Suppressor macrophage treated with lipopolysaccharide for 4 hours (primary cell): ENCODE measurements at places on chromosomes 13 and 19.

DNA sequence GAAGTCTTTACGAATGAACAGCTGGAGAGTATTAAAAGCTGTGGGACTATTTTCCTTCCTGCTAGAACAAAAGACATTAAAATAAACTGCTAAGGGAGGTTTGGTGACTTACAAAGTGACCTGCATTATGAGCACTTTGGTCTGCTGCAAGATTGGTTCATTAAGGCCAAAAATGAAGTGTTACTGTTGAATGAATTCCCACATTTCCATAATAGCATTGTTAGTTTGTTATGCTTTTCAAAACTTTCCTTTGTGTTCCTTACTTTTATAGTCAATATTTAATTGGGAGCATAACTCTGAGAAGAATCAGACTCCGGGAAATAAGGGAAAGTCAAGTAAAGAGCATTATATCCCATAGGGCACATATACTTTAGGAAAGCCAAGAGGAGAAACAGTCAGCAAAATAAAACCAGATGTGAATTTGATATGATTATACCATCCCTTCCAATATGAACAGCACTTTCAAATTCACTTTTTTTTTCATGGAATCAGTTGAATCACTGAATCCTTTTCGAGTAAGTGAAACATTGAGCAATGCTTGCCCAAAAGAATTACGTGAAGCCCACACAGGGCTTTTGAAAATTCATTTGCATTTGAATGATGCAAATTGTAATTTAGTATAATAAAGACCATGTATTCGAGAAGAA, 112.6 kb downstream of the KCTD12 start:
- DNase-seq = no peak

DNA sequence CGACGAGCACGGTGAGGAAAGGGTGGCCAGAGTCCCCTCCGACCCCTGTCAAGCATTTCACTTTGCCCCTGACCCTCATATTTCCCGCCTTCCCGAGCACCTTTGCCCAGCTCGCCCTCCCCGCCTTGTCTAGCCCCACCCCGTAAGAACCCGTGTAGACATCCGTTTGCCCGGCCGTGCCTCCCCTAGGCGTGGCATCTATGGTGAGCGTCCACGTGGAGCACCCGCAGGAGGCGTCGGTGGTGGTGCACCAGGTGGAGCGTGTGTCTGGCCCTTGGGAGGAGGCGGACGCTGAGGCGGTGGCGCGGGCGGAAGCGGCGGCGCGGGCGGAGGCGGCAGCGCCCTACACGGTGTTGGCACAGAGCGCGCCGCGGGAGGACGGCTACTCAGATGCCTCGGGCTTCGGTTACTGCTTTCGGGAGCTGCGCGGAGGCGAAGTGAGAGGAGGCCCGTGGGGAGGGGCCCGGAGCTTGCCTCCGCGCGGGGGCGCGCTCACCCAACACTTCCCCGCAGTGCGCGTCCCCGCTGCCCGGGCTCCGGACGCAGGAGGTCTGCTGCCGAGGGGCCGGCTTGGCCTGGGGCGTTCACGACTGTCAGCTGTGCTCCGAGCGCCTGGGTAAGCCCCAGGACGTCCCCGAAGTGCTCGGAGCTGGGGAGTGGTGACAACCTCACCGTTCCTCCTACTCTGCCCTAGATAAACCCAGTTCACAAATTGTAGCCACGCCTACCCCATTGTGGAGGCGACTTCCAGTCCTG, 4.2 kb downstream of the LTBP4 start:
- peak; percentile 67 for DNase-seq

DNA sequence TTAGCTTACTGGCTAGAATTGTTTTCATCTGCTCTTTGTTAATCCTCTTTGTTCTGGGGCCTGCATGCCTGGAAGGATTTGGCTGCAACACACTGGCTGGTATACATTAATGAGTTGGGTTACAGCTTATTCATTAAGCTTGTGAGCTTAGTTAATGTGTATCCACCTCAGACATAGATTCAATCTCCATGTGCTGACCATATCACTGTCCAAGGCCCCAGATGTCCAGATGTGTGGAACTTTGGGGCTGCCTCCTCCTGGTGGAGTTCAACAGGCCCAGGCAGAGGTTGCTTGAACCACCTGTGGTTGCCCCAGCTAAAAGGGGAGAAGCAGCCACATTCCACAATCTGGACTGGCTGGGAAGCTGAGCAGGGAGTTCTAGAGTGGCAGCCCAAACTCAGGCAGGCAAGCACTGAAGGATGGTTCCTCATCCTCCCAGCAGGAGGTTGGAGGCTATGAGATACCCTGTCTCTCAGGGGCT, 5.4 kb downstream of the DIAPH3 start:
- DNase-seq = no peak

- DNase-seq = no peak
Measured at GRCh38 chr13:95098916-95099315, 202.3 kb downstream of the ABCC4 start.

- DNase-seq = no peak
Measured at GRCh38 chr13:97627566-97627965, 193.6 kb downstream of the RAP2A start.

DNA sequence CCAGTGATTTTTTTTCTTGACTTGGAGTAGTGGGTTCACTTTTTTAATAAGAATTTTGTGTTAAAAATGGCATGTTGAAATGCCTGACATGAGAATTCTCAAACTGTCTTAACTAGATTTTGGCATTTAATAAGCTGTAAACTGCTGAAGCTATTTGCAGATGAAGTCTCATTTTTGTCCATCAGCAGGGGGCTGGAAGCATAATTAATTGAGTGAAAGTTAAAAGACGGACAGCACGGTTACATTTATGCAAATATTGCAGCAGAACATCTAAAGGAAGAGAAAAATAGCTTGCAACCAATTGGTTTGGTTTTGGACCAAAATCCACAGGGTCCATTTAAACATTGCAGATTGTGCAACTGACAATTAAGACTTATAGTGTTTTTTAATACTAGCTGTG, 837.3 kb upstream of the KLHL1 start:
- no peak for DNase-seq

GRCh38 chr13:96100457-96101220, 10.7 kb downstream of the HS6ST3 start:
- DNase-seq = no peak

GRCh38 chr13:33235564-33235963, 50.0 kb downstream of the STARD13 start:
- no peak for DNase-seq

GRCh38 chr19:19567391-19567790, 29.3 kb downstream of the CILP2 start:
- DNase-seq = no peak

DNA sequence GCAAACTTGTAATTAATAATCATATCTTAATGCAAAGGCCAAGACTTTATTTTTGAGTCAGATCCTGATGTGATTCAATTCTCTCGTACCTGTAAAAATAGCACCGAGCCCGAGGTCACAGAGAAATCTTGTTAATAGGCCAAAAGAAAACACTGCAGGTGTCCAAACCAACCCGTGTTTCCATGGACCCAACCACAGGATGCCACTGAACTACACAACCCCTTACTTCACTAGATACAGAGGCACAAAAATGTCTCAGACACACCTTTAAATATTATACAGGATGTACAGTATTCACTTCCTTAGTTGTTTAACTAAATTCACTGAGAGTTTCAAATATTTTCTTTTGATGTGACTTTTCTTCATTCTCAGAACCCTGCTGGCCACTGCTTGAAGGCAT, 530.9 kb downstream of the MYO16 start:
- no peak for DNase-seq
